ENCODE measurements at places on chromosomes 2 and 18.
A peak's percentile ranks its signal among the peaks of the same experiment; 100 is the strongest.

- DNase-seq: no peak
Observed at GRCh38 chr2:55917117-55917516, 6.5 kb downstream of the EFEMP1 start.

DNA sequence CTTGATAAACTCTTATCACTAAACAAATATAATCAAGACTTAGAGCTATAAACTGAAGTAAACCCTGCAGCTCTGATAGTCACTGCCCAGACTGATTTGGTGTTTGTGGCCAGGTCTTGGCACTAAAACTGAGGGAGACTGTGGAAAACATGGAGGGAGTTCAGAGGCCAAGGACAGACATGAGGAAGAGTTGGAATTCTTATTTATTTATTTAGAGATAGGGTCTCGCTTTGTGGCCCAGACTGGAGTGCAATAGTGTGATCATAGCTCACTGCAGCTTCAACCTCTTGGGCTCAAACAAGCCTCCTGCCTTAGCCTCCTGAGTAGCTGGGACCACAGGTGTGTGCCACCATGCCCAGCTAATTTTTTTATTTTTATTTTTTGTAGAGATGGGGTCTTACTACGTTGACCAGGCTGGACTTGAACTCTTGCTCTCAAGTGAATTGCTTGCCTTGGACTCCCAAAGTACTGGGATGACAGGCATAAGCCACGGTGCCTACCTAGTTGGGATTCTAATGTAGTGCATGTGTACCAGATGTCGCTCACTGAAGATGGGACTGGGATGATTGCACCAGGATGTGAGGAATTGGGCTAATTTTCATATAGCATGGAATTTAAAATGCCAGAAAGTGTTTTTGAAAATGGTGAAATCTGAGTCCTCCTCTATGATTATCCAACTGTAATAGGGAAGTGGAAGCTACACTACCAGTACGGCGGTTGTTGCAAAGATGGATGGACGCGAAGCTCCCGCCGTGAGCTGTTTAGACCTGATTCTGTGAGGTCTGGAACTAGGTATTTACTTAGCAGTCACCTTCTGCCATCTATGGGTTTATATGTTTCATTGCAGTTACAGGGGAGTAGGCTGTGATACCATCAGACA is 52.7 kb upstream of the CTLA4 start:
- DNase-seq: peak; percentile 34

- DNase-seq: no peak
Observed at GRCh38 chr2:190578158-190579057, 43.9 kb upstream of the NEMP2 start.

GRCh38 chr2:144511937-144512336 is 8.0 kb downstream of the ZEB2 start:
- no peak for DNase-seq

- DNase-seq: no peak
Observed at GRCh38 chr2:54723996-54724559, 616 bp downstream of the EML6 start.

DNA sequence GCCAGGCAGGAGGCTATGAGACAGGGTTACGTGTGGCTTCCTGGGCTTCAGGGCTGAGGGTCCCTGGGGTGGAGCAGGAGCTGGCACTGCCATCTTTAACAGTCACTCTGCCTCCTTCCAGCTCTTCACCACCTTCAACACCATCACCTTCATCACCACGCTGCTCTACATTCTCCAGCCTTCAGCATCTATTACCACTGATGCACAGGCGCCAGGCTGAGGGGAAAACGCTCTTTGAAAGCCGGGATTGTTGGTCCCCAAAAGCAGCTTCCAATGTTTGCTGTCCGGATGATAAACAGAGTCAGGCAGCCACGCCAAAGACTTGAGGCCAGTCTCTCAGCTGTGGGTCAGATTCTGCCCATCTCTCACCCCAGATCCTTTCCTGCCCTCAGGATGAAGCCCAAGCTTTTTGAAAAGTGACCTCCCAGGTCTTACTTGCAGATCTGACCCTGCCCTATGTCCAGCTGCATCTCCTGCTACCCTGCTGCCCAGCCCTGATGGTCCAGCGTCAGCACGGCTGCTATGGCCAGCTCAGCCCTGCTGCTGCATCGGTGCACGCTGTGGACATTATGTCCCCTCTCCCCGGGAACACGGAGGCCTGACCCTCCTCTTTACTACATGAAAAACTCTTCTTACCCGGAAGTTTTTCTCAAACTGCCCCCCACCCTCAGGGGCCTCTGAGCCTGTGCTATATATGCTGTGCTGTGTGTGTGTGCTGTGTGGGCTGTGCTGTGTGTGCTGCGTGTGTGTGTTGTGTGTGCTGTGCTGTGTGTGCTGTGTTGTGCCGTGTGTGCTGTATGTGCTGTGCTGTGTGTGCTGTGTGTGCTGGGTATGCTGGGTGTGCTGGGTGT is 31.2 kb upstream of the MAL start:
- DNase-seq: no peak

DNA sequence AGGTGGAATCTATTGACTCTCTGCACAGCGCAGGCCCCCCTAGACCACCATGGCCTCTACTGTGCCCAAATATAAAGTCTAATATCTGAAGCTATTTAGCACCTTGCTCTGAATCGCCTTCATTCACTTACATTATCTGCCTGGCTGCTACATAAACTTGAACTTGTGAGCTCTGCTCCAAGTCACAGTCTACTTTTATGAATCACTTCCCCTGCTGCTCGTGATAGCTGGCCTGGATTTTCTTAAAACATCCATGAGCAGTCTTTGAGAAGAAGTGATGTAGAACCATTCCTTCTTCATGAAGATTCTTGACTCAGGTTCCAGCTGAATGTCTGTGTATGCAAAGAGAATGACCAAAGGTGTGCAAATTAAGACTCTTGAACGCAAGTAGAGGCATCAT is 359.5 kb downstream of the RND3 start:
- no peak for DNase-seq

- no peak for DNase-seq
Observed at GRCh38 chr2:153474407-153474806, 4.2 kb downstream of the RPRM start.

DNA sequence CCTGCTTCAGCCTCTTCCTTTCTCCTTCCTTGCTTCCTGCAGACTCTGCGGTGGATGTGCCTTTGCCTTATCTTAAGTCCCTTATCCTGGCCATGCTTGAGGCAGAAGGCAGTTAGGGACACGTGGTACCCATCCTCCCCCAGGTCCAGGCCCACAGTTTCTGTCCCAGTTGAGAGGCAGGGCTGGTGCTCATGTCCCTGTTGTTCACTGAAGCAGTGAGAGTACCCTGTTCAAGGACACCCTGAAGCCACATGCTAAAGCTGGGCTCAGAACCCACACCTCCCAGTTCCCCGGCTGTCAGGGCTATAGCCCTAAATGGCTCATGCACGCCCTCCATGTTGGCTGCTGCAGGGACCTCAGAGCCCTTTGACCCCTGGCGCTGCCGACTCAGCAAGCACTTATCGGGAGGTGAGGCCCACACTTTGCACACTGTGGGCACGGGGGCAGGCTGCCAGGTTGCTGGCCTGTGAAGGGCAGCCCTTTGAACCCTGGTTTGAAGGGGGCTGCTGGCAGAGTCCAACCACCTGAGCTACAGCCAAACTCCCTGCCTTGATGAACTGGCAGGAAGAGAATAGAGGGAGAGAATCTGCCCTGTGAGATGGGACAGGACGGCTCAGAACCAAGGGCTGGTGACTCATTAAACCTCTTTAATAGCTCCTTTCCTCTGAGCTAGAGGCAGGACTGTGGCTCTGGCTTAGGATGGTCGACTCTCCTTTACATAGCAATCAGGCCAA is 6.3 kb downstream of the KHK start:
- no peak for DNase-seq

- DNase-seq: no peak
Observed at GRCh38 chr2:114461116-114461515, 18.7 kb downstream of the DPP10 start.

GRCh38 chr2:45963816-45964215 is 312.3 kb downstream of the PRKCE start:
- no peak for DNase-seq

GRCh38 chr2:2565671-2566070 is 234.6 kb upstream of the MYT1L start:
- DNase-seq: no peak

GRCh38 chr2:45178854-45179253 is 169.6 kb upstream of the SIX2 start:
- no peak for DNase-seq

DNA sequence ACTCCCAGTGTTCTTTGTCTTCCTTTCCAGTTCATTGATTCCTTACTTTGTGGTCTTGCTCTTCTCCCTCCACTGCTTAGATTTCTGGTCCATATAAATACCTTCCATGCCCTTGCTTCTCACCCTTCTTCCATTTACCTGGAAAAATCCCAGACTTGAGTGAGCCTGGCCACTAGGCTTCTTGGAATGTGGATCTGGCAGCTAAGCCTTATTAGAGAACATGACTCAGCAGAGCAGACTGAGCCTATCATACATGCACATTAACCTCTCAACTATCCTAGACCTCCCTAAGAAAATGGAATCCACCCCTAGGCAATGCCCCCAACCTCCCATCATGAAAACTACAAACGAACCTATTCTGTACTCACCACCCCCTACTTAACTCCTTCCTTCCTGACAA is 127.7 kb downstream of the RHBDD1 start:
- DNase-seq: no peak

- DNase-seq: no peak
Observed at GRCh38 chr18:11154368-11154989, 5.1 kb upstream of the PIEZO2 start.

GRCh38 chr2:111932841-111933291 is 34.5 kb downstream of the MERTK start:
- DNase-seq: no peak

GRCh38 chr18:63951302-63951705 is 2.2 kb downstream of the HMSD start:
- DNase-seq: no peak

- no peak for DNase-seq
Observed at GRCh38 chr2:109118321-109118720, 10.7 kb upstream of the SH3RF3 start.

GRCh38 chr2:215848146-215848545 is 165.2 kb downstream of the MREG start:
- DNase-seq: no peak

DNA sequence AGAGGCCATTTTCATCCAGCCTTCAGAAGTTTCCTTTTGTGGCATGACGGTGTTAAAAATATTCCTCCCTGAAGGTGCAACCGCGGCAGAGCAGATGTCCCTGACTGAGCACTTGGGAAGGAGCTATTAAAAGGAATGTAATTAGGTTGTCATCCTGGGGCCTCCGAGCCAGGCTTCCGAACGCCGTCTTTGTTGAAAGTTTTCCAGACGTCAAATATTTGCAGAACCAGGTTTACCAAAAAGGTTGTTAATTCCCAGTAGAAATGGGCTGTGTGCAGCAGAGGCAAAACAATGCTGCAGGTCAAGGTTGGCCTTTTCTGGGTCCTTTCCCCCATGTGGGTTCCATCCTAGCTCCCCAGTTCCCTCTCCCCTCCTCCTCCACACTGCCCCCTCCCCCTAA is 110.0 kb upstream of the STPG4 start:
- DNase-seq: no peak

DNA sequence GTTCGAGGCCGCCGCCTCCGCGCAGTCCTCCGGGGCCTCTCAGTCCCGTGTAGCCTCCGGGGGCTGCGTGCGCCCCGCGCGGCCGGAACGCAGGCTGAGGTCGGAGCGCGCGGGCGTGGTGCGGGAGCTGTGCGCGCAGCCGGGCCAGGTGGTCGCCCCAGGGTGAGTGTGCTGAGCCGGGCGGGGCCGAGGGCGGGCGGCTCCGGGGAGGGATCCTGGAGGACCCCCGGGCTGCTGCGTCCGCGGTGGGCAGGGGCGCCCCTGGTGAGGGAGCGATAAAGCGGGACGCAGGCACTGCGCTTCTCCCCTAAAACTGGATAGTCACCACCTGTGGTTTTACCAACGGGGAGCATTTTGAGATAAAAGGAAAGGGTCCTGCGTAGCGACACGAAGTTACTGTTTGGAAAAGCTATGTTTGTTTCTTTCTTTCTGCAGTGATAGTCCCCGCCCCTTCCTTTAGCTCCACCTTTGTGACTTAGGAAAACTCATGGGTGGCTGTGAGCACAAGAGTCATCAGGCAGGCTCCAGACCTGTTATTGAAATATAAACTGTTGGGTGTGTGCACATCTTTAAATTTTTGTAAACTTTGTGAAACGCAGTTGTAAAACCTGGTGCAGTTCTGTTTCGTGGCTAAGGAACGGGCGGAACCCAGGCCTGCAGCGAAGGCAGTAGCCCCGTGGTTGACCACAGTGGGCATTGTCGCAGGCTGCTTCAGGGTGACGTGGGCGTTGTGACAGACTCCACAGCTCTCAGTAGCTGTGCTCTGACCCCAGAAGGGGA is 687 bp downstream of the CTDP1 start:
- DNase-seq: peak; percentile 16

DNA sequence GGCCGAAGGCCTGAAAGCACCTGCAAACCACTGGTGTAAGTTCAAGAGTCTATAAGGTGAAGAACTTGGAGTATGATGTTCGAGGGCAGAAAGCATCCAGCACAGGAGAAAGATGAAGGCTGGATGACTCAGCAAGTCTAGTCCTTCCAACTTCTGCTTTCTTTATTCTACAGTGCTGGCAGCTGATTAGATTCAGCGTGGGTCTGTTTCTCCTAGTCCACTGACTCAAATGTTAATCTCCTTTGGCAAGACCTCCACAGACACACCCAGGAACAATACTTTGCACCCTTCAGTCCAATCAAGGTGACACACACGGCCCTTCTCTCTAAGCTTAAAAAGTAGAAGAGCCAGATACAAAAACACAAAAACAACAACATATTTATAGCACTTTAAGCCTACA is 43.4 kb downstream of the NMS start:
- DNase-seq: no peak

DNA sequence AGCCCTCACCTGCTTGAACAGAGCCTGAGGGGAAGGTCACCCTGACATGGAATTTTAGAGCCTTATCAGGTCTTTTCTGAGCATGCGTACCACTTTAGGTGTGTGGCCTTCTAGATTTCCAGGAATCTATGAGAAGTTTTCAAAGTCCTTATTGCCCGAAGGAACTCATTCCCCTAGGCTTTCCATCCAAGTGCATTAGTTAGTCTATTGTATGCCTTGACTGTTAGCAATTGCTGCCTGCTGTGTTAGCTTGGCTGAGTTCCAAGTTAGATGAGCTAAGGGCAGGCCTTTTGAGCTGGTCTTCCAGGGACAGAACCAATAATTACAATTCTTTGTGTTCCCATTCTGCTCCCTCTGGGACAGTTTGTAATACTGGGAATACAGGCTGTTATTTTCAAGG is 30.8 kb upstream of the PUM2 start:
- no peak for DNase-seq

DNA sequence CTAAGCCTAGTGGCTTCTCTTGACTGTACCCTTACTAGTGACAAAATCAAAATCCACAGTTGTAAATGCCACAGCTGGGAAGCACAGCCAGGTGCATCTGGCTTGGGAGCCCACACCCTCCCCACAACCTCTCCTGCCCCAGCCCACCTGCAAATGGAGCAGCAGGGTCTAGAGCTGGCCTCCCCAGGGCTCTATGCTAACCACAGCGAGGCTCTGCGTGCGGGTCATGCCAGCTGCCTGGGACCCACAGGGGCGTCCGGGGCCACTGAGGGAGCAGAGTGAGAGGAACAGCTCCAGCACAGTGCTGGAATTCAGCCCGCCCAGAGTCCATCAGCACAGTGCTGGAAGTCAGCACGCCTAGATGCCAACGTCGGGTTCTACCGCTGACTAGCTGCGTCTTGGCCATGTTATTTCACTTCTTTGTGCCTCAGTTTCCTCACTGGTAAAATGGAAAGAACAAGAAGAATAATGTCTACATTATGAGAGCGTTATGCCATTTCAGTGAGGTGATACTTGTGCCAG is 109.1 kb upstream of the ID2 start:
- no peak for DNase-seq

- DNase-seq: no peak
Observed at GRCh38 chr2:40740419-40740818, 288.5 kb upstream of the SLC8A1 start.
